Bronchus fibroblast of lung (primary cell): ENCODE measurements at places on chromosomes 6 and 20. TPM values are rescaled to one million over a fixed set of nuclear protein-coding genes. Genes with fewer than 3 reads are reported as not detected.

HIVEP1 gene
- 3.9 and 4.8 TPM in 2 replicates for total RNA-seq

EDEM2 gene
- 28.1 and 28.7 TPM in 2 replicates for total RNA-seq

SRMS gene
- total RNA-seq, result not detected in 2 replicates

SMLR1 gene
- not detected in 2 replicates for total RNA-seq

PTCRA gene
- not detected in 2 replicates for total RNA-seq

JAG1 gene
- total RNA-seq, result 3.9 TPM in 2 replicates

LIN28B gene
- not detected in 2 replicates for total RNA-seq

SLC52A3 gene
- not detected in 2 replicates for total RNA-seq

TMEM63B gene
- total RNA-seq, result 16.5 and 18.8 TPM in 2 replicates

BMP6 gene
- 0.15 TPM in 1 of 2 replicates, not detected in the other for total RNA-seq

PRSS35 gene
- total RNA-seq, result 2.7 and 3.0 TPM in 2 replicates

TPD52L1 gene
- total RNA-seq, result 3.0 and 4.3 TPM in 2 replicates

SSR1 gene
- 40.1 and 58.3 TPM in 2 replicates for total RNA-seq

DSP gene
- total RNA-seq, result 0.17 and 0.45 TPM in 2 replicates

METTL24 gene
- total RNA-seq, result not detected in 2 replicates

BMP5 gene
- total RNA-seq, result 1.9 and 2.0 TPM in 2 replicates

TSBP1 gene
- not detected in 2 replicates for total RNA-seq

TFAP2C gene
- total RNA-seq, result not detected in 2 replicates

CCM2L gene
- total RNA-seq, result not detected in 2 replicates

XKR7 gene
- total RNA-seq, result under 0.01 TPM in 1 of 2 replicates, not detected in the other

RALY gene
- total RNA-seq, result 131 and 143 TPM in 2 replicates

AHI1 gene
- total RNA-seq, result 6.7 and 10.8 TPM in 2 replicates

ASIP gene
- not detected in 2 replicates for total RNA-seq

MPC1 gene
- 32.9 and 40.5 TPM in 2 replicates for total RNA-seq

CST2 gene
- total RNA-seq, result not detected in 2 replicates

CYP24A1 gene
- 0.17 TPM in 1 of 2 replicates, not detected in the other for total RNA-seq

BNIP5 gene
- not detected in 2 replicates for total RNA-seq
